Adrenal gland (tissue), 19 donors: ENCODE measurements at places on chromosomes 5 and 9.

GRCh38 chr5:179055436-179055835 is 4.7 kb upstream of the ZNF354C start:
- DNase-seq: no peak

- no peak for DNase-seq
These were observed 82.0 kb upstream of the HAPLN1 start for GRCh38 chr5:83802686-83803085.

DNA sequence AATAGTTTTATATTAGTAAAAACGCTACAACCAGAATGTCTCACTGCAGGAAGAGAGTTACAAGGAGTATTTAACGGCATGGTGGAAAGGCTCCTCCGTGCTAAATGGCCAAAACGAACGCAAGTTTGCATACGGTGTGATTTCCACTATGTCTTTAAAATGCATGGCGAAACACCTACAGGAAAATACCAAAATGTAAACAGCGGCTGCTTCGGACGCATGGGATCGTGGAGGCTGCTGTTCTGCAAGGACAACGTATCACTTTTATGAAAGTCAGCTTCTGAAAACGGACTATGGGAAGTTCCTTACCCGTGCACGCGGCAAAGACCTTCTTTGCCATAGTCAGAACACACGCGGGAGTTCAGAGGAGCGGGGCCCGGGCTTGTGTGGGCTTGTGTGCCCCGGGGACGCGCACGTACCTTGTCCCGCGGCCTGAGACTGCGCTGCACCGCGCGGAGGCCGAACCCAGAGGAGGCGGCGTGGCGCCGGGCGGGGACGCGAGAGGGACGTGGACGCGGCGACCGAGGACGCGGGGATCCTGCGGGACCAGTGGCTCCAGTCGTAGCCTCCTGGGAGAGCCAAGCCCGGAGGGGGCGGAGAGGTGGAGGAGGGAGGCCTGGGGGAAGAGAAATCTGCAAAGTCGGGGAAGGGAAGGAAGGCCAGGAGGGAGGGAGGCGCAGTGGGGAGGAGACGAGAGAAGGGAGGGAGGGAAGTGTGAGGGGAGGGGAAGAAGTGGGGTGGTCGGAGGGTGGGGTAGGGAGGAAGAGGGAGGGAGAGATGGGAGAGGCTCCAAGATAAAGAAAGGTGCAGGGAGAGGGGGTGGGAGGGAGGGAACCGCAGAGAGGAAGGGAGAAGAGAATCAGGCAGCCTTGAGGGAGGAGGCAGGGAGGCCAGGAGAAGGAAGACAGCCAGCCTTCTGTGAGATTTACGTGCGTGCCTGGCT is at the start of gene CMBL:
CMBL (minus strand) TSS at position 697 of the 943 bp plus-strand sequence. CDS start 17,140 bp downstream, outside the sequence.
- DNase-seq: peak; percentile 70

- DNase-seq: no peak
These were observed 58.5 kb upstream of the TSLP start for GRCh38 chr5:111013011-111013410.

DNA sequence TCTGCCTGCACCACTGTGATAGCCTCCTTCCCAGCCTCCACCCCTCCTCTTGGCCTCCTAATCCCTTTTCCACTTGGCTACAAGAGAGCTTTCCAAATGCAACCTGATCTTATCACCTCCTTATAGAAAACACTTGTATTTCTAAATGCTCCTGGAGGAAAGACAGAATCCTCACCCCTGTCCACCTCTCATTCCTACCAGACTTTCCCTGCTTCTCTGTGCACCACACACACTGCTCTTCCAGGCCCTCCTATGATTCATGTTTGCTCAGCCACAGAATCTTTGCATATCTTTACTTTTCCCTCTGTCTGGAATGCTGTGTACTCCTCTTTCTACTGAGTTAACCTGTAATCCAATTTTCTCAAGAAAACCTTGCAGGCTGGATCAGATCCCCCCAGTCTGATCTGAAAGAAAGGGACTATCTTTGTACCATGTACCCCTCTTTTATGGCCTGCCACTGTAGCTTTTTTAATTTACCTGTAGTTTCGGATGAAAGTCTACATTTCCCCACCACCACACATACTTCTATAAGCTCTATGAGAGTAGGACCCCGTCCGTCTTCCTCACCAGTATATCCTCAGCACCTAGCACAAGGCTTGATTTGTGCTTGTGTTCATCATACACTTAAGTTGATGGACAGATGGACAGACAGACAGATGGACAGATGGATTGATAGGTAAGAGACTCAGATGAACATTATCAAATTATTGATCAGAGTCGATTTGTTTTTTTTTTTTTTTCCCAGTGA is 95.3 kb downstream of the GALNT10 start:
- DNase-seq: no peak
